ENCODE measurements at places on chromosomes 13 and 19.

- DNase-seq, result no peak
Observed at GRCh38 chr13:23903906-23904280, 6.6 kb upstream of the C1QTNF9B start.

GRCh38 chr13:68261105-68261504, 1031.0 kb upstream of the PCDH9 start:
- DNase-seq, result no peak

DNA sequence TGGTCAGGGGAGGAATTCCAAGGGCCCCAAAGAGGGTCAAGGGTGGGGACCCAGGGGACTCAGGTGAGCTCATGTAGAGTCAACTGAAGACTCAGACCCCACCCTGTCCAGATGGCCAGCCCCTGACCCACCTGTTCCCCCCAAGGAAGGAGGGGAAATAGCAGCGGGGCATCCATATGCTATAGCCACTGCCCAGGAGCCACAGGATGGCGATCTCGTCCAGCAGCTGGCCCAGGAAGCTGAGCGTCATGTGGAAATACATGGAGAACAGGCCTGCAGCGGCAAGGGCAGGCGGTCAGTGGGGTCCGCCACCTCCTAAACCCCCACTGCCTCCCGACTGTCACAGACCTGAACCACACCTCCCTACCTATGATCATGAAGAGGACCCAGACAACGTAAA, 21.4 kb downstream of the ACER1 start:
- DNase-seq, result no peak

GRCh38 chr19:5927441-5927821, 13.4 kb downstream of the CAPS start:
- DNase-seq, result no peak

GRCh38 chr13:85601526-85601925, 197.7 kb downstream of the SLITRK6 start:
- DNase-seq, result no peak

GRCh38 chr19:29292153-29292552, 79.2 kb upstream of the UQCRFS1 start:
- no peak for DNase-seq

DNA sequence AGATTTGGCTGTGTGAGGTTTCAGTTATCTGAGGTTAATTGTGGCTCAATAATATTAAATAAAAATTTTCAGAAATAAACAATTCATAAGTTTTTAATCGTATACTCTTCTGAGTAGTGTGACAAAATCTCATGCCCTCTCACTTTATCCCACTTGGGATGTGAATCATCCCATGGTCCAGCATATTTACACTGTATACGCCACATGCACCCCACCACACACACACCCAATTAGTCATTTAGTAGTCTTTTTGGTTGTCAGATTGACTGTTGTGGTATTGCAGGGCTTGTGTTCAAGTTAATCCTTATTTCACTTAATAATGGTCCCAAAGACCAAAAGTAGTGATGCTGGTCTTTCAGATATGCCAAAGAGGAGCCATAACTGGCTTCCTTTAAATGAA, 66.4 kb upstream of the PCDH9 start:
- no peak for DNase-seq

GRCh38 chr19:35002037-35002535, 2.0 kb downstream of the GRAMD1A start:
- no peak for DNase-seq

DNA sequence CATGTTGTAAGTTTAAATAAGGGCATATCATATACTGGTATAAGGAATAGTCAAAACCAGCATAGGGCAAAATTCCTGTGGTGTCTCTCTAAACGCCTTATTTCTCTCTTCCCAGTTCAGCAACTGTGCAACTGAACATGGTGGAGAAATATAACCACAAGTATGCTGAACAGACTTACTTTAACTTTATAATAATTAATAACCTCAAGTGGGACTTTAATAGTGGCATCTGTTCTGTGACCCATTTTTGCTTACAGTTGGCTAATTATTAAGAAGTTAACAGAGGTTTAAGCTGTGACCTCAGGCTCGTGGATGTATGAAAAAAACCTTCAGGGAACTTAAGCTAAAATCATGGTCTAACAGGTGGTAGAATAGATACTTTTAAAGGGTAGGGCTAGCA, 54.3 kb downstream of the MICU2 start:
- DNase-seq, result no peak

- no peak for DNase-seq
Observed at GRCh38 chr19:48844472-48844871, 8.2 kb upstream of the HSD17B14 start.

DNA sequence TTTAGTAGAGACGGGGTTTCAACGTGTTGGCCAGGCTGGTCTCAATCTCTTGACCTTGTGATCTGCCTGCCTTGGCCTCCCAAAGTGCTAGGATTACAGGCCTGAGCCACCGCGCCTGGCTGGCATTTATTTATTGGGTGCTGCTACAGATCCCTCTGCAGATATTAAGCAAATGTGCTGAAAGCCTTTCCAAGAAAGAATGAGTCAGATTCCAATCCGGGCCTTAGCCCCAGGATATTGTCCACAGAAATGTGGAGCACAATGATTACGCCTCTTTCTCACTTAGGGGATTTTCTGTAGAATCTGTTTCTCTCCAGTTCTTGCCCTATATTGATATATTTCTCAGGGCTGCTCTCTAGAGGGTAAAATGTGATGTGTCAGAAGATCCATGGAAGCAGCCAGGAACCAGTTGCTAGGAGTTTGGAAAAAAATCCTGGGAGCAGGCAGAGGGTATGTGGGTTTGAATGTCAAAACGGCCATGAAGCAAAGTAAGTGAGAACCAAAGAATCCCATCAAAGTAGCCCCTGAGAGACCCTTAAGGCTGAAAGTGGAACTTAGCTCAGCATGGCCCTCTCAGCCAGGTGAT, 24.8 kb upstream of the IGFL4 start:
- no peak for DNase-seq

GRCh38 chr13:110625771-110626321, 10.5 kb downstream of the NAXD start:
- no peak for DNase-seq

DNA sequence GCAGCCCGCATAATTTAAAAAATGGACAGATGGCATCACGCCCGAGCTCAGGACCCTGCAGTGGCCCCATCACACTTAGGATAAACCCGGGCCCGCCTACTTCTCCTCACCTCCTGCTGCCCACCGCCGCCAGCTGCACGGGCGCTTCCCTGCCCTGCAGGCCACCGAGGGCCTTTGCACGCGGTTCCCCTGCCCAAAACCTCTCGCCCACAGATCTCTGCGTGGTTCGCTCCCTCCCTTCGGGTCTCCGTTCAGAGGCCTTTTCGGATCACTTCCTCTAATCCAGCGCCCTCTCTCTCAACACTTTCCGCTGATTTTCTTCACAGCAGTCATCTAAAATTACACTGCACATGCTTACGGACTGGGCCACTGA, 1.8 kb downstream of the SHISA7 start:
- DNase-seq, result no peak

DNA sequence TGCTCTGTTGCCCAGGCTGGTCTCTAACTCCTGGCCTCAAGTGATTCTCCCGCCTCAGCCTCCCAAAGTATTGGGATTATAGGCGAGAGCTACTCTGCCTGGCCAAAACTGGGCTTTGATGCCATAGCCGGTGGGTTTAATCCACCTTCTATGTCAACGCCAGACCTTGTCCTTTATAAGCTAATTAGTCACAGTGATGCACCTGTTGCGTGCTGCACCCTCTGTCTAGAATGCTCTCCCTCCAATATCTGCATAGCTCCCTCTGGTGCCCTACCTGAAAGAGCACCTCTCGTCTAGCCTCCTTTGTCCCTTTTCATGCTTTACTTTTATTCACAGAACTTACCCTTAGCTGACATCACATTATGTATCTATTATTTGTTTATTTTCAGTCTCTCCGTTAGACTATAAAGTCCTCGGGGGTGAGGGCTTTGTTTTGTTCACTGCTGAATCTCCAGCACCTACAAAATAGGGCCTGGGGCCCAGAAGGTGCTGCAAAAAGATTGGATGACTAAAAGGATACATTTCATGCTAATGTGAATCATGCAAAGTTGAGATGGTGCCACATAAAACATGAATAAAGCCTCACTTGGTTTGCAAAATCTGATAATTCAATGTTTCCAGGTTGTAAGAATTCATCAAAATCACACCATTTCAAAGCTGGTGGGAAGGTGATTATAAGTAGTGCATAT, 148.1 kb downstream of the USP12 start:
- DNase-seq, result no peak

DNA sequence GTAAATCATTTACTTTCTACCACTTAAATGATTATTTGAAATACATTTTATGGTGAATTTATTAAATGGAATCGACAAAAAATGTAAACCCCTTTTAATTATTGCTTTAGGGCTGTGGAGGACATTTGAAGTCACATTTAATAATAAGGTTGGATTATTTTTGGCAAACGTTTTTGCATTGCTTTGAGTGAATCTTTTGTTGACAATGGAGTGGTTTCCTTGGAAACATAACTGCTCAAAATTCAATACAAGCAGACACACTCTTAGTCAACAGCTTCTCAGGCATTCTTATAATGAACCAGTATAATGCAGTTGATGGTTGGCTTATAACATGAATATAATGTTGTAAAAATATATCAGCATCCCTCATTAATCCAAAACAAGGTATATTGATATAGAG, 104.7 kb downstream of the DCLK1 start:
- DNase-seq, result no peak

DNA sequence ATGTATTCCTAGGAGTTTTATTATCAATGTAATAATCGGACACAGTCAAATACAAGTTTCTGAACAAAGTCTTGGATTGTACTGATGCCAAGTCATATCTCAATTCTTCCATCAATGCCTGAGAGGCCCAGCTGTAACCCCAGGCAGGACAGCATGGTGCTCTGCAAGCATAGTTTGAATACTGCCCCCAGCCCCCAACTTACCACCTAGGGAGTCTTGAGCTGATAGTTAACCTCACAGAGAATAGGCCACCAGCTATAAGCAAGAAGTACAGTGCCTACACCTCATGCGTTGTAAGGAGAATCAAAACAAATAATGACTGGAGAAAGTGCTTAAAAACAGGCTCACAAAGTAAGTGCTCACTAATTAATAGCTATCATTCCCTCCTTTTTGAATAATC, 2.7 kb downstream of the PROSER1 start:
- no peak for DNase-seq

GRCh38 chr13:101949681-101950080, 452.2 kb downstream of the FGF14 start:
- no peak for DNase-seq

- no peak for DNase-seq
Observed at GRCh38 chr13:107516517-107516916, 698.8 kb downstream of the LIG4 start.

GRCh38 chr19:50749490-50749889, 20.8 kb upstream of the GPR32 start:
- no peak for DNase-seq

DNA sequence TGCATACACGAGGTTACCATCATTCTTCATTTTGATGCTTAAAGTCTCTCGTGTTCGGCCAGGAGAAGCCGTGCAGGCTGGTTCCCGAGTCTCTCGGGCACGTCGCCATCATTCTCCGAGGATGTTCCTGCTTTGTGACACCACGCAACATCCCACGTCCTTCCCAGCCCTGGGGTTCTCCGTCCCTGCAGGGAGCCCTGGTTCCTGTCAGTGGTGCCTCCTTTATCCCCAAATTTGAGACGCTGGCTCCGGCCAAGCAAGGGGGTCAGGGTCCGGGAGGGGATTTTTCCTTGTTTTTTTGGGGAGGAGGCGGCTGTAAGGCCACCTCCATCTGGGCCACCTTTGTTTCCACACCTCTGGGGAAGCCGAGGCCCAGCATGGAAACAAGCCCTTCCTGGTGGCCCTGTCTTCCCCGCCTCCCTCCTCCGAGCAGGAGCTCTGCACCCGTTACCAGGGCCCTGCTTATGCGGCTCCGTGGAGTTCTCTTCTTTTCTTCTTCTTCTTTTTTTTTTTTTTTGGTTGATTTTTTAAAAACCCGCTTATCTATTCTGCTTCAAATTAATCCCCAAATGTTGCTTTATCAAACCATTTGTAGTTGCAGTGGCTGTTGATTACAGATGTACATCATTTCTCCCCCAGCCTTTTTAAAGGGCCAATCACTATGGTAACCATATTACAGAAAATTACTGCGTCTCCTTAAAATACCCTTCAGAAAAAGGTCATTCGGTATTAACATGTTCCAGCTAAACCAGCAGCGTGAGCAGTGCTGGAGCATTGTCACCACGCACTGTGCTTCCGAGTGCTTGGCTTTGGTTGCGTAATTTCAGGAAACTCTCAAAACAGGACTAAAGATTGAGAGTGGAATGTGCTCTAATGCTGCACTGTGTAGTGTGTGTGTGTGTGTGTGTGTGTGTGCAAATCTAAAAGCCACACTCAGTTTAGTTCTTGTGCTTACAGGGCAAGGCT, 50.4 kb downstream of the TEX29 start:
- no peak for DNase-seq

DNA sequence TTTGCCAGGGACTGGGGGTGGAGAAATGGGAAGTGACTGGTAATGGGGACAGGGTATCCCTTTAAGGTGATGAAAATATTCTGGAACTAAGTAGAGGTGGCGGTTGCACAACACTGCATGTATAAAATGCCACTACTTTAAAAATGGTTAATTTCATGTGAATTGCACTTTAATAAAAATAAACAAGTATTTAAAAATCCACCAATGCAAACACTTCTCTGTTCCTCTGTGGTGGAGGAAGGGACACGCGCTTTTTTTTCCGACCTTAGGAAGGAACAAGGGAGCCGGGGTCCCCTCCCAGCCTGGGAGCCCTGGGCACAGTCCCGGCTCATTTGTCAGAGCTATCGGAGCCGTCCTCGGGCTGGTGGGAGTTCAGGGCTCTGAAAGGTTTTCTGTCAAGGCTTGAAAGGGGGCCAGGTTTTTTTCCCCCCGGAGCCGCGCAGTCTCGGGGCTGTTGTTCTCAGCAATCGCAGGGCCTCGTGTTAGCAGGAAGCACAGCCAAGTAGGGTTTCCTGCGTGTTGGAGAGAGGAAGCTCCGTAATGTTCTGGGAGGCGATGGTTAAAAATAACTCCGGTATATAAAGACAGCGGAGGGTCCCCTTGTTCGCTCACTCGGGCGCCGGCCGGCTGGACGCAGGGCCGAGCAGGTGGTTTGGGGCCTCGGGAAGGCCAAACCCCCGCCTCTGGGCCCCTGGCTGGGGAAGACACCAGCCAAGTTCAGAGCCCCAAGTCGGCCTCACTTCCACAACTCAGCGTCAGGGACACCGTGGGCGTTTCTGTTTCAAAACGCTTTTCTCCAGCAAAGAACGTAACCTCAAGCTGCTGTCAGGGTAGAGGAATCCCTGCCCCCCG, 41.2 kb upstream of the KLF2 start:
- peak; percentile 7 for DNase-seq

DNA sequence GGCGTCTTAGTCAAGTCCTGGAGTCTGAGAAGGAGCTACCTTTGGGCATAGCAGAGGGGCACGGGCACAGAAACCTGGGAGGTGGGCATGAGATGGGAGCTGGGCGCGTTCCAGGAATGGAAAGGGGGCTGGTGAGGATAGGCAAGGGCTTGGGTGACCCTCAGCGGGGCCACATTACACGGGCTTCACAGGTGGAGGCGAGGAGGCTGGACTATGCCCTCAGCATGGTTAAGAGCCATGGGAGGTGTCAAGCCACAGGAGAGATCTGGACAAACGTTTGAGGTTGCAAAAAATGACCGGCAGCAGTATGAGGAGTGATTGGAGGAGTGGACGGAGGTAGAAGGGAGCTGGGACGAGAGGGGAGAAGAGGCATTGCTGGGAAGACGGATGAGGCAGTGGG, 21.5 kb downstream of the NECTIN2 start:
- no peak for DNase-seq
